Foreskin keratinocyte (primary cell): ENCODE measurements at places on chromosomes 11 and 22.

DNA sequence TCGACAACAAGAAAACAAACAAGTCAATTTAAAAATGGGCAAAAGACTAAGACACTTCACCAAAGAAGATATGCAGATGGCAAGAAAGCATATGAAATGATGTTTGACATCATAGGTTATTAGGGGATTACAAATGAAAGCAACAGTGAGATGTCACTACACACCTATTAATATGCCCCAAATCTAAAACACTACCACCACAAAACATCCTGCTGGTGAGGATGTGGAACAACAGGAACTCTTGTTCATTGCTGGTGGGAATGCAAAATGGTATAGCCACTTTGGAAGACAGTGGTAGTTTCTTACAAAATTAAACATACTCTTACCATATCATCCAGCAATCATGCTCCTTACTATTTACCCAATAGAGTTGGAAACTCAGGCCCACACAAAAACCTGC is 29.0 kb downstream of the PRRG4 start:
- DNase-seq, result no peak

- DNase-seq, result no peak
These were observed 13.9 kb downstream of the PHF21A start for GRCh38 chr11:46107408-46107718.

DNA sequence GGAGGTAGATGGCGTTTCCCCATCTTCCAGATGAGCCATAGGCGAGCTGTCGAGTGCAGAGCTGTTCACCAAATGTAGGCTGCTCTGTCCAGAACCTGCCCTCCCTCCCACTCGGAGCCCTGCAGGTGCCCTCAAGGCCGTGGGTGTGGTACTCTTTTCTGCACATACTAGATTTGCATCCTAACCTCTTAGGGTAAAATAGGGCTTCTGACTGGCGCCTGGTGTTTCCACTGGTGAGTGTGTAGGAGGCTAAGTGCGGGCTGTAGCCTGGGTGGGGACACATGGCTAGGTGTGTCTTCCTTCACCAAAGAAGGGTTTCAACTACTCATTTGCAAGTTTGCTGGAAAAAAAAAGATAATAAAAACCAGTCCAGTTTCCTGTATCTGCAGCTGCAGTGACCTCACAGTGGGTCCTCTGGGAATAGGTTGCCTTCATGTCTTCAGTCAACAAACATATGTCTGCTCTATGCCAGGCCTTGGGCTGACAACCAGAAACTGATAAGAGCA is 8.5 kb downstream of the BIK start:
- no peak for DNase-seq

- DNase-seq, result no peak
These were observed 224.9 kb downstream of the DSCAML1 start for GRCh38 chr11:117572129-117572528.

GRCh38 chr11:13336246-13336878 is 58.8 kb downstream of the BMAL1 start:
- DNase-seq, result no peak

DNA sequence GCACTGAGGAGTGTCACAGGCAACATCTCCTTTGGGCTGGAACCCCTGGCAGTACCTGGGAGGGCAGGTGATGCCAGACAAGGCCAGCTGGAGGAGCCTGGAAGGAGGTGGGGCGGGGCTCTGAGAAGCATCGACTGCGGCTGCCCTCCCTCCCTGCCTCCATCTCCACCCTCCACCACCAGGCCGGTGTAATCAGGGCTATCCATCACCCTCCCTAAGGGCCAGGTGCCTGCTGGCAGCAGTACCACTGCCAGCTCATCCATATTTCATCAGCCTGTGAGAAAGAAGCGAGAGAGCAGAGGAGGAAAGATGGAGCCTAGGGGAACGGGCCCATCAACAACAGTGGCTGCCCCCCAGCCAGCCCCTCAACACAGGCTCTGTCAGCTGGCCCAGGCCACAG is 51.4 kb upstream of the RASD2 start:
- DNase-seq, result peak; percentile 62

DNA sequence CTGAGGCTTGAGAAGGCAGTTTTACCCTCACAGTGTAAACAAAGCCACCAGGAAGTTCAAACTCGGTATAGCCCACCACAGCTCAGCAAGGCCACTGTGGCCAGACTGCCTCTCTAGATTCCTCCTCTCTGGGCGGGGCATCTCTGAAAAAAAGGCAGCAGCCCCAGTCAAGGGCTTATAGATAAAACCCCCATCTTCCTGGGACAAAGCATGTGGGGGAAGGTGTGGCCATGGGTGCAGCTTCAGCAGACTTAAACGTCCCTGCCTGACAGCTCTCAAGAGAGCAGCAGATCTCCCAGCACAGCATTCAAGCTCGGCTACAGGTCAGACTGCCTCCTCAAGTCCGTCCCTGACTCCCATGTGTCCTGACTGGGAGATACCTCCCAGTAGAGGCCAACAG is 69.7 kb downstream of the TTC28 start:
- no peak for DNase-seq

DNA sequence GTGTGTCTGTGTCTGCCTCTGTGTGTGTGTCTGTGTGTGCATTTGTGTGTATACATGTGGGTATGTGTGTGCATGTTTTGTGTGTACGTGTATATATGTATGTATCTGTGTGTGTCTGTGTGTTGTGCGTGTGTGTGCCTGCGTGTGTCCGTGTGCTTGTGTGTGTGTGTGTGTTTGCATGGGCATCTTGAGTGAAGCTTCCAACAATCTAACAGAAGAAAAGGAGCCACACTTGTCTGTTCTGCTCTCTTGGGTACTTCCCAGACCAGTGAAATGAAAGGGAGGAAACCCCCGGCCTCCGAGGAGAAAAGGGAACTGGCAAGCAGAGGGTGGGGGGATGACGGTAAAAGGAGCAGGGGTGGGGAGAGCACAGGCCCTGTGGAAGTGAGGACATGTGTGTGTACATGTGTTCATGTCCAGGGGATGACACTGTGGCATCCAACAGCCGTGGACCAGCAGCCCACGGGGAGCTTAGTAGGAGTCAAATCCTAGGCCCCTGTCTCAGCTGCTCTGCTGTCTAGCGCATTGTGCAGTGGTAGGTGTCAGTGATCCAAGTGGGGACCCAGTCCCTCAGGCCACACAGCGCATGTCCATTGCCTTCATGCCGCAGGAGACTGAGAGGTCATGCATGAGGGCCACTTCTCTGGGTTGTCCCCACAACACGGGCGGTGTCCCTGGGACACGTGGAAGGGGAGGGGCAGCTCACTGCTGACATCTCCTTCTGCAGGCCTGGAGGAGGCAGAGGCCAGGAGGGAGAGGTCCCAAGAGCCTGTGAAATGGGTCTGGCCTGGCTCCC is 8.1 kb downstream of the CSF2RB start:
- no peak for DNase-seq

- no peak for DNase-seq
These were observed 18.2 kb upstream of the C11orf96 start for GRCh38 chr11:43924112-43924855.

DNA sequence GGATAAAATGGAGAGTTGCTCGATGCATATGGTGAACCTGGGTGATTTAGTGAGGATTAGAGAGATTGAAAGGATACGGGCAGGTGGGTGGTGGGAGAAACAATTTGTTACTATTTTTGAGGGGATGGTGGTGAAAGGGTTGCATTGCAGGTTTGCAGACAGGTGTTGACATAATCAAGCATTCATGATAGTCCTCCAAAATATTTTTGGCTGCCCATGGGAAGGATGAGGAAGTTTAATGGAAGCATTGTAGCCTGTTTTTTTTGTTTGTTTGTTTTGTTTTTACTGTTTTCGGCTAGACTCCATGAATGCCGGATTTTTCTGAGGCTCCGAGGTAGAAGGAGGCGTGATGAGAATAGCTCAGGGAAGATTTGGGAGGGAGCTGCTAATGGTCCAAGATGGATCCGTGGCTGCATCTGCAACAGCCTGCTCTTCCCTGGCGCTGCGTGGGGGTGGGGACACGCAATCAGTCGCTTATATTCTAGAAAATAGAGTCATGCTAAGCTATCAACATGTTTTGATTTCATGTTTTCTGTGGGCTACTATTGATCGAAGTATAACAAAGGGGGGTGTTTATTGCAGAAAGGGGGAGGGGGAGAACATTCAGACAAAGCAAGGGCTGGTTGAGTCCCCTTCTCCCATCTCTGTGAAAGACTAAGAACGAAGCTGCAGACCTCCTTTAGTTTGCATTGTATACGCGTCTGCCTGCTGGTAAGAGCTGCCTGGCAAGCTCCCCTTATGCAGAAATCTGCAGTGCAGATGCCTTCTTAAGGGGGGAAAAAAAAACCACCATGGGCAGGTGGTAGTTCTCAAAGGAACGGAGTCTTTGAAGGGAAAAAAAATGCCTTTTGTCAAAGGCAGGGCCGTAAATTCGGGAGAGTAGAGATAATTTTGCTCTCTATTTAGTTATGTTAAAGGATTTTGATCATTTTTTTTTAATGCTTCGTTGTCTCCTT is 1.0 kb downstream of the RTN3 start:
- no peak for DNase-seq

DNA sequence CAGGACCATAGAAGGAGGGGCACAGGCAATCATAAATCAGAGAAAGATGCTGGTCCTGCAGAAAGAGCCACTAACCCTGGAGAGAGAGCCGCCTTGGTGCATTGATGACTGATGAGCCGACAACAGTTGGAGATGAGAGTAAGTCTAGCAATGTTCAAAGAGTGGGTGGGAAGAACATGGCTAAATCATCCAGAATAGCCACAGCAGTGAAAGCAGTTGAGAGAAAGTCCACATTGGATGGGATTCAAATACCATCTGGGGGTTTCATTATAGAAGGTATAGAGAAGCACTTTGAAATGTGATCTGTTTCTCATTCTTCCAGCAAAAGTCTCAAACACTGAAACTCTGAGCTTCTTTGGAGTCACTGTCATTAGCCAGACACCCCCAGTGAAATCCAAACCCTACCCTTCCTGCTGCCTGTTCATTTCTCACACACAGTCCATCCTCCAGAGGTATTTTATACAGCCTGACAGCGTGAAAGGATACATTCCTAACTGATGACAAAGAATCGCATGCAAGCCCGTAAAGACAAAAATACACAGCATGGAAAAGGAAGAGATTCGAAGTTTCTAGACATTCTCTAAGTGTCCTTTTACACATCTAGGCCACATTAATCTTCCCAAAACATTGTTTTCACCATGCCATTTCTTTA is 303.1 kb upstream of the MPPED2 start:
- peak; percentile 65 for DNase-seq

DNA sequence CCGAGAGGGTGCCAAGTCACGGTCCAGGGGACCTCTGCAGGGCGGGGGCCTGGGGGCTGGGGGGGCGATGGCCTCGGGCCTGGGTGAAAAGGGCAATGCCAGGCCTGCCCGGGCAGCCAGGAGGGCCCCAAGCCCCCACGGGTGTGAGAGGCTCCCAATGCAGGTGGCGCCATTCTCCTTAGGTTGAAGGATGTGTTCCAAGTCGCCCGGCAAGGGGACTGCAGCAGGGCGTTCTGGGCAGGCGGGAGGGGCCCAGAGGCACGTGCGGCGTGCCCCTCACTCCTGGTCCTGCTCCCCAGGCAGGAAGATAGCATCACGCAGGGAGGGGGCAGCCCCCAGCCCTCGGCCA is 730 bp upstream of the TNNI2 start:
- no peak for DNase-seq

DNA sequence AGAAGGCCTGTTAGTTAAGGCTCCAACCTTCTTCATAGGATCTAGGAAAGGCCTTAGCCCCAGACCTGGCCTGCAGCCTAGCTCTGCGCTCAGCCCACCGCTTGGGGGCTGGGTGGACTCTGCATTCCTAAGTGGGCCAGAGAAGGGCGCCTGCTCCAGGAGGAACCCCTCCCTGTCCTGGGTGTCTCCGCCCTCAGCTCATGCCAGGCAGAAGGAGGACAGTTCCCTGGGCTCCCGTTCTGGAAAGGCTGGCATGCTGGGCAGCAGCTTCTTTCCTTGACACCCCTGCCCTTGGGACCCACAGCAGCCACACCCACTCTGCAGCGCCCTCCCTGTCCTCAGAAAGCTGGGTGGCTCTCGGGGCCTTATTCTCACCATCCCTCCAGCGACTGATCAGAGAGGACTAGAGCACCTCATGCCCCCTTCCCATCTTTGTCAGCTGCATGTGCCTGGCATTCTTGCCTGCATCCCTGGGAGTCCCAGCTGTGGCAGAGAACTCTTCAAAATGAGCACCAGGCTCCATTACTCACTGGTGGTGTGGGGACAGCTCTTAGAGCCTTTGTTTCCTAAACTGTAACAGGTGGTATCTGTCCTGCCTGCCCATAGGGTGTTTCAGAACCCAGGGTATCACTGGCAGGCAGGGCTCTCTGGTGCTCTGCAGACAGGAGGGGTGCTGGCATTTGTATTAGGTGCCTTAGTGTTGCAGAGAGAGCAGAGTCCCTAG is 20.3 kb upstream of the MYRF start:
- no peak for DNase-seq

GRCh38 chr11:20261526-20261925 is 101.3 kb upstream of the DBX1 start:
- DNase-seq, result no peak

- DNase-seq, result peak; percentile 39
These were observed 35.0 kb upstream of the OR9G4 start for GRCh38 chr11:56783448-56784041.

GRCh38 chr22:49713003-49713402 is 114.7 kb downstream of the BRD1 start:
- no peak for DNase-seq

GRCh38 chr22:31097941-31098631 is 9.3 kb downstream of the SELENOM start:
- DNase-seq, result no peak

- no peak for DNase-seq
These were observed 6.4 kb downstream of the GATD1 start for GRCh38 chr11:770642-771616.

DNA sequence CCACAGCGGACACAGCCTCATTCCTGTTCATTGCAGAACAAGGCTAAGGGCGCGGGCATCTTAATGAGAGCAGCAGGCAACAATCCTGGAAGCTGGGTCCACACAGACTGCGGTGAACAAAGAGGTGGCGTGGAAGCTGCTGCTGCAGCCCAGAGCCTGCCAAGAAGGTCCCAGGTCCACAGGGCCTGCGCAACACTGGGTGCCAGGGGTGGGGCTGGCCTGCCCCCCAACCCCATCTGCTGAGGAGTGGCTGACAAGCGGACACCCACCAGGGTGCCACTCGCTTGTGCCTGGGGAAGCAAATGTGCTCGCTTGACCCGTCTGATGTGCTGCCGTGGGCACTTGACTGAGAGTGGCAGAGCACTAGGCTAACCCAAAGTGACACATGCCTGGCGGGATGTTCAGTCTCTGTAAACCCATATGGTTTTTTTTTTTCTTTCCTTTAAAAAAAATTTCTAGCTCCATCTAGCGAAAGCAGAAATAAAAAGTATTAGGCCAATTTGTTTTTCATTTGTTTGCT is 83.2 kb upstream of the PITPNB start:
- DNase-seq, result no peak
